Activated CD4-positive, alpha-beta T cell treated with anti-CD3 and anti-CD28 coated beads for 36 hours (primary cell): ENCODE measurements at places on chromosomes 12 and 14. TPM values are rescaled to one million over a fixed set of nuclear protein-coding genes. Genes with fewer than 3 reads are reported as not detected.

DNA sequence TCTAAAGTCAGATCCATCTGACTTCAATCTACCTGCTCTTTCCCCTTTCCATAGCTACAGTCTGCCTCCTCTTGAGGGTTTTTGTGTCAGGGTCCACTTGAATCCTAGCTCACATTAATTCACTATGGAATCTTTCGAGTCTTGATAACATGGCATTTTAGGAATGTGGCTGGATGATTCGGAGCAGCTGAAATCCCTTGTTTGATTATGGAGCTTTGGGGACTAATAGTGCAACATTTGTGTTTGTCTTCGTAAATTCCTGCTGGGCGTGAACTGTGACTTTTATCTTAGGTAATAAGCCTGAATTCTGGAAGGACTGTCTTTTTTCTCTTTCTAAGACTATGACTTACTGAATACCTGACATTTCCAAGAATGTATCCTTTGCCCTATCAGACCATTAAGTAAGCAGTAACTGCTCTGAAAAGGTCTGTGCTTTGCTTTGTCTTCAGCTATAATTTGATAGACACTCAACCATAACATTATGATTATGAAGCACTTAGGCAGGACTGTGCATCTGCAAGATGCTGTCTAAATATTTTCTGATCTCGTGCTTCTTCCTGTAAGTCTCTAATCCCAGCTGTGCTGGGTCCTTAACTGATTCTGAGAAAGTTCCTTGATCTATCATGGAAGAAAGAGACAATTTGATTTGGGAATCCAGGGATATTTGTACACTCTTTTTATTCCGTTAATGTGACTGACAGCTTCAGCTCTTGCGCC lies 19.0 kb upstream of the PELI2 start:
- H3K36me3 ChIP-seq: no peaks in the 10 kb centered on the region
- peaks cover 8% of the 10 kb centered on the region for H3K27me3 ChIP-seq
- H3K4me1 ChIP-seq: no peaks in the 10 kb centered on the region

Gene SLC25A21
- total RNA-seq: not detected

DNA sequence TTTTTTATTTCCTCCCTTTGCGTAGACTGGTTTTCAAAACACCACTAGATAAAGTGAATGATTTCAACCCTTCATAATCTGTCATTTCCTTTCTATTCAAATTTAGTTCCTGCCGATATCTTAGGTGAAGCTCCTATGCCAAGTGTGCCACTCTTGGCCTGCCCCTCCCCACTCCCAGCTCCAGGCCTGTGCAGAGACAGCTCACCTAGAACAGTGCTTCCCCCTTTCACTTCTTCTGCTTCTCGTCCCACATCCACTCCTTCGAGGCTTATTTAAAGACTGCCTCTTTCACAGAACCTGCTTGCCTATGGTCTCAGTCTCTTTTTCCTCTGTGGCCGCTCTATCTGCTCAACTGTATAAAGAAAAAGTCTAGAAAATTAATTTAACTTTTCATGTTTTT lies 473.8 kb downstream of the RAD51B start:
- peaks cover 3% of the 10 kb centered on the region for H3K36me3 ChIP-seq
- H3K27ac ChIP-seq: no peak overlapping the region
- DNase-seq: no peak
- H3K27me3 ChIP-seq: no peaks in the 10 kb centered on the region
- H3K4me1 ChIP-seq: peaks cover 45% of the 10 kb centered on the region

GRCh38 chr12:92539976-92540781 lies 162.6 kb upstream of the PLEKHG7 start:
- peaks cover 65% of the 10 kb centered on the region for H3K4me1 ChIP-seq
- no peaks in the 10 kb centered on the region for H3K27me3 ChIP-seq
- DNase-seq: peak; percentile 37
- H3K4me3 ChIP-seq: no peak overlapping the region
- H3K36me3 ChIP-seq: no peaks in the 10 kb centered on the region
- peak overlapping the region; percentile 92 for H3K27ac ChIP-seq

DNA sequence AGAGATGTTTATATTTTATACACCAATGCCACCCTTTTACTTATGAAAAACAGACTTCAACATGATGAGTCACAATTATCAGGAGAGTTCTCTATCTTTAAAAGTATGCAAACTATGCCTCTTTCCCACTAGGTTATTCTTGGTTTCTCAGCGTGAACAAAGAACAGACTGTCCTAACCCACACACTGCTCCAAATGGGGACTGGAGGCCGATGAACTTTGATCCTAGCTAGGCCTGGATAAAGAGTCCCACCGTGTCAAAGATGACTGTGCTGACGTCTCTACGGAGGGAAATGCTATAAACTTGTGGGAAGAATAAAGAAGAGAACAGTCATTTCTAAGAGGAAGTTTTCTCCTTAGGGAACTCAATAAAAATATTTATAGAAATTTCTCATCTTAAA lies 160.1 kb downstream of the EPS8 start:
- no peak overlapping the region for H3K4me3 ChIP-seq
- DNase-seq: no peak
- no peak overlapping the region for H3K27ac ChIP-seq
- H3K36me3 ChIP-seq: no peaks in the 10 kb centered on the region
- no peaks in the 10 kb centered on the region for H3K27me3 ChIP-seq

DNA sequence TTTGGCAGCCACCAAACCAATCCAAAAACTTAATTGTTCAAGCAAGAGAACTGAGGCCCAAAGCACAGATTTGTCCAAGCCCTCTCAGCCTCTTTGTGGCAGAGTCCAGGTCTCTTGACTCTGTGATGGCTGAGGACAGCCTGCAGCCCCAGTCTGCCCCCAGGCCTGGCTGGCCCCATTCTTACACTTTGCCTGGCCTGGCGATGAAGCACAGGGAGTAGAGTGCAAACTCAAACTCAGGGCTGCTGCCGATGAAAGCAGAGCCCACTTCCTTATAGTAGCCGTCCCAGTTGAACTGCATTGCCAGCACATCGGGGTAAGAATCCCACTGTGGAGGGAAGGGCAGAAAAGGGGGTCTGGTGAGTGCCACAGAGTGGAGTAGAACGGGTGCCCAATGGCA lies 5.6 kb upstream of the RPAP3 start:
- DNase-seq: no peak
- H3K27ac ChIP-seq: no peak overlapping the region
- peaks cover 24% of the 10 kb centered on the region for H3K4me1 ChIP-seq
- H3K27me3 ChIP-seq: no peaks in the 10 kb centered on the region
- H3K4me3 ChIP-seq: no peak overlapping the region

DNA sequence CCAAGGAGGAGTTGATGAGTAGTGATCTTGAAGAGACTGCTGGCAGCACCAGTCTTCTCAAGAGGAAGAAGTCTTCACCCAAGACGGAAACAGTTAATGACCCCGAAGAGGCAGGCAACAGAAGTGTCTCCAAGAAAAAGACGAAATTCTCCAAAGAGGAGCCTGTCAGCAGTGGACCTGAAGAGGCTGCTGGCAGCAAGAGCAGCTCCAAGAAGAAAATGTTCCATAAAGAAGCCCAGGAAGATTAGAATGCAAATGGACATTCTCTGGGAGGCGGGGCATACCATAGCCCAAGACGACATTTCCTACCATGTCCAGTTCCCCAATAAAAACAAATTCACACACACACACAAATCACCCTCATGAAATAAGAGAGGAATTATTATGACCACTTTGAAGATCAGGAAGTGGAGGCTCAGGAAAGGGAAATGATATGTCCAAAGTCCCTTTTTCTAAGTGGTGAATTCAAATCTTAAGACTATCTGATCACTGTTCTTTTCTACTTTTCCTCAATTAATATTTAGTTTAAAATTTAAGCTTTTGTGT lies 131.8 kb downstream of the PAWR start:
- no peak for DNase-seq
- H3K27me3 ChIP-seq: no peaks in the 10 kb centered on the region
- no peak overlapping the region for H3K4me3 ChIP-seq
- H3K4me1 ChIP-seq: no peaks in the 10 kb centered on the region

Gene TTC8
- total RNA-seq: 4.4 TPM

DNA sequence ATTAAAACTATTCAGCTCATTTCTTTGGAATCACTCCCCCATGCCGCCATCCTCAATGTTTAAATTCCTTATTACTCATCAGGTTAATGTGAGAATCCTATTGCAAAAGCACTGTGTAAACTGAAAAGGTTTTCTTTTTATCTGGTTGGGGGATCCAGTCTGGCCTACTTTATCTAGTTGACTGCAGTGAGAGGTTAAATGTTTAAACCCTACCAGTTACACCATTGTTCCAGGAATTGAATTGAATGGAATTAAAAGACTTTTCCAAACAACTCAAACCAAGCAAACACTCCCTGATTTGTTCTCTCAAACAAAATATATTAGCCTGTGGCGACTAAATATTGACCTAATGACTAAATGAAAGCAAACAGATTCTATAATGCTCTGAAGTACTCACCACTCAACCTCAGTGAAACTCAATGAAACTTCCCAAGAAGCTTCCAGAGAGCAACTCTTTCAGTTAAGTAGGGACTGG lies 100.5 kb downstream of the VEZT start:
- peaks cover 2% of the 10 kb centered on the region for H3K27me3 ChIP-seq
- no peaks in the 10 kb centered on the region for H3K4me1 ChIP-seq
- H3K36me3 ChIP-seq: no peaks in the 10 kb centered on the region

GRCh38 chr12:48037267-48037915 lies 33.1 kb upstream of the COL2A1 start:
- H3K27me3 ChIP-seq: no peaks in the 10 kb centered on the region
- no peaks in the 10 kb centered on the region for H3K36me3 ChIP-seq
- peaks cover 4% of the 10 kb centered on the region for H3K4me1 ChIP-seq
- no peak for DNase-seq

Gene TMEM229B
- 1.5 TPM for total RNA-seq
